ENCODE measurements at places on chromosomes 5 and 9.
A peak's percentile ranks its signal among the peaks of the same experiment; 100 is the strongest.

- DNase-seq = peak; percentile 10
Observed at GRCh38 chr5:80466669-80467485, 21.0 kb upstream of the FAM151B start.

DNA sequence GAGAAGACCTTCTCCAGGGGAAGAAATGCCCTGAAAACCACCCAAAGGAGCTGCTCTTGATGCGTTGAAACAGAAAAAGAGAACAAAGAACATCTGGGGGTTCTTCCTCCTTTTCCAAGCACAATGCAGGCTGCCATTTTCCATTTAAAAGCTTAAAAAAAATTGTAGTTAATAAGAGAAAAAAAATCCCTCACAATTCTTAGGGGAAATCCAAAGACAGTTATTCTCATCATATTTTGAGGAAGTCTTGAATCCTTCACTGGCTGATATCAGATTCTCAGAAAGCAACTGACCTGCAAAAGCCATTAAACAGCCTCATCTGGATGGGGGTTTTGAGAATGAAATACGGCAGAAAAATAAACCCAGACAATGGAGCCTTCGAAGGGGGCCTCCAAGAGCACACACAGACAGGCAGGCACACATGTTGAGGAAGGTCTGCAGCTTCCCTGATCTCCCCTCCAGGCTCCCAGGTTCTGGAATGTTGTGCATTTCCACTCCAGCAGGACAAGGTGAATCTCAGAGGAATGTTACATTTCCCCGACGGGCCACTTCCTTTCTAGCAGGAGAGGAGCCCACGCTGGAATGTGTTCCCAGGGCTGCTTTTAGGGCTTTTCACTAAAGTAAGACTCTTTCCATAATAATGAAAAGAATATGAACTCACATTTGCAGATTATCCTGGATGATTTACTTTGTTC is 159.4 kb upstream of the S1PR3 start:
- no peak for DNase-seq

- DNase-seq = no peak
Observed at GRCh38 chr5:75909223-75909622, 174.0 kb upstream of the SV2C start.

- DNase-seq = no peak
Observed at GRCh38 chr5:143695941-143696340, 116.0 kb upstream of the HMHB1 start.

DNA sequence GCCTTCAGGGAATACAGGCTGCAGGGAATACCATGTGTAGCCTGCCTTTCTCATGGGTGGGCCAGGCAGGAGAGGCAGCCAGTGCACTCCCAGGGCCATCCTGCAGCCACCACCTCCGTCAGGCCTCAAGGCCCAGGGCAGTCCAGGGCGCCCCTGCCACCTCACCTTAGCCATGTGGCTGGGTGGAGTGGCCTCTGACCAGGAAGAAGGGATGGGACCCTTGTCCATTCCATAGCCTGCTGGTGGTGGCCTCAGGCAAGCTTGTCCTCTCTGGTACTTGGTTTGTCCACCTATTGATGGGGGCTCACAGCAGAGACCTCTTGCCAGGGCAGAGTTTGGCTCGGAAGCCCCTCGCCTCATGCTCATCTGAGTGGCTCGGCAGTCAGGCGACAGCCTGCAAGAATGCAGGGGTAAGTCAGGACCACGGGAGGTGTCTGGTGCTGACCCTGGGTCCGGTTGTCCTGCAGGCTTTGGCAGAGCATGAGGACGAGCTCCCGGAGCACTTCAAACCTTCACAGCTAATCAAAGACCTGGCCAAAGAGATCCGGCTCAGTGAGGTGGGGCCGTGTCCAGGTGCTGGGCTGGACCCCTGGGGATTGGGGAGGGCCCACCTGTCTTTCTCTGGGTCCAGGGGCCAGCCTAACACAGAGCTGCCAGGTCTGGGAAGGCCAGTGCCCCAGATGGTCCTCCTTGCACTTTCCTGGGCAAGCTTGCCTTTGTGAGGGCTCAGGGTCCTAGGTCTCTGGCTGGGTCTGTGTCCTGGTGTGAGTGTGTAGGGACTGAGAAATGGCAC is 82.9 kb downstream of the PHF2 start:
- DNase-seq = no peak

GRCh38 chr5:148094336-148094735 is 30.6 kb downstream of the SPINK5 start:
- no peak for DNase-seq

Data from astrocyte of the hippocampus (primary cell).